ENCODE measurements at places on chromosomes 12 and 14.

DNA sequence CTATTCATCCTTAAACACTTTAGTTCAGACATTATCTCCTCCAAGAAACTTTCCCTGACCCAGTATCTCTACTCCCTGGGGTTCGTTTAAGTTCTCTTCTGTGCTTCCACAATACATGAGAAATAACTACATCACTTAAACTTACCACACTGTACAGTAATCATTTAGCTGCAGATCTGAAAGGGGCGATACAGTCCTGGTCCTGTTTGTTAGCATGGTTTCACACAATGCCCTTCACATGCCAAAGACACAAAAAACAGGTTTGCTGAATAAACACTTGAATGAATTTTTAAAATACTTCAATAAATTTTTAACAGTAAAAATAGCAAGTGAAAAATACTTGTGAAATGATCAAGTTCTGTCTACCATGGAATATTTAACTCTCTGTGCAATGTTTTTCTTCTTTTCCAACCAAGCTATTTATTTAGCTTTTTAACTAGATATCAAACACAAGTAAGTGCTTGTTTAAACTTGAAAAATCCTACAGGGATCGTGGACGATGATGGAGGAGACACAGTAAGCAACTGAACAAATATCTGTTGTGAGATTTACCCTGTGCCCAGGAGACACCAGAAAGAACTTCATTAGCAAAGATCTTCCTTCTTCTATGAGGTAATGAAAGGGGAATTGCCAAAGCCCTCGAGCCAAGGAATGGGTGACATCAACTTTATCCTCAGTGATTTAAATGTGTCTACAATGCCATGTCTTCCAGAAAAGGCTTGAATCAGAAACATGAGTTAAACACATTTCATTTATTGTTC, 255.6 kb upstream of the GRIP1 start:
- no peak for DNase-seq

- DNase-seq: no peak
These were observed 268.8 kb upstream of the DIO3 start for GRCh38 chr14:101292448-101292847.

DNA sequence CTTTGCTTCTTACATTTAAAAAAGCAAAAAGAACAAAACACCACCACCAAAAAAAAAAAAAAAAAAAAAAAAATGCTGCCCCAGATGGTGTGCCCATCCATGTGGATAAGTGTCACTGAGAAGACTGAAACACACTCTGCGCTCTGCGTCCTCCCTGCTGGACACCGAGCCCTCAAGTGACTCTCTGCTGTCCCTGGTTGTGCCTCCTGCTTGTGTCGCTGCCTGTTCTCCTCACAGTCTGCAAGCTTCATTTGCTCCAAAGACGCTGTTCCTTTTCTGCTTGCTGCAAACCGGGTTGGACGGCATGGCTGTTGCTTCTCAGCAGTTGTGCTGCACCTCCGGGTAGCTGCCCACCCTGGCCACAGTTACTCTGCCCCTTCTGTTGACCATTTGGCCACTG, 276.2 kb upstream of the ATP2B1 start:
- DNase-seq: no peak

GRCh38 chr14:28300356-28300755, 466.2 kb upstream of the FOXG1 start:
- DNase-seq: no peak

- DNase-seq: no peak
These were observed 336.1 kb upstream of the TBX3 start for GRCh38 chr12:115020091-115020490.

GRCh38 chr12:94458877-94459727, 565 bp downstream of the CEP83 start:
- no peak for DNase-seq

- DNase-seq: no peak
These were observed 601 bp downstream of the COX14 start for GRCh38 chr12:50112456-50113218.

GRCh38 chr12:62210422-62210821, 49.8 kb upstream of the USP15 start:
- no peak for DNase-seq

- DNase-seq: no peak
These were observed 14.5 kb downstream of the SLC8B1 start for GRCh38 chr12:113320401-113320800.

- DNase-seq: no peak
These were observed 61.7 kb upstream of the PTPRR start for GRCh38 chr12:70982286-70982685.

DNA sequence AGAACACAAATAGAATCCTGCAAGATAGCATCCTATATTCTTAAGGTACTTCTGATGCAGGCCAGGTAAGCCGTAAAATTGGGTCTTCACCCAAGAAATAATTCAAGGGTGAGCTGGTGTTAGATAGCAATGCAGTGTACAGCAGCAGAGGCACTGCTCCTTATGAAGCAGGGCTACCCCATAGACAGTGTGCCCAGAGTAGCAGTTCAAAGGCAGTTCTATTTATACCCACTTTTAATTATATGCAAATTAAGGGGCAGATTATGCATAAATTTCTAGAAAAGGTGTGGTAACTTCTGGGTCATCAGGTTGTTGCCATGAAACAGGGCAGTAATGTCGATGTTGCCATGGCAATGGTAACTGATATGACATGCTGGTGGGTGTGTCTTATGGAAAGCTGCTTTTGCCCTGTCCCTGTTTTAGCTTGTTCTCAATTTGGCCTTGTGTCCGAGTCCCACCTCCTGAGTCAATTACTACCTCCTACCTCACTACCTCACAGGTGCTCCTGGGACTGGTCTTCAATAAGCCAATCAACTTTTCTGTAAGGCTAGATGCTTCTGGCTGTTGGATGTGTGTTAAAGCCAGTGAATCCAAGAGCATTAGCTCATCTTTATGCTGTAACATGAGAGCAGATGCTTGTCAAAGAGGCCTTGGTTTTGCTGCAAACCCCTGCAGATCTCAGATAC, 61.0 kb downstream of the PPM1A start:
- no peak for DNase-seq

Data from GM19239 (cell line).